ENCODE measurements at places on chromosomes 1 and 21.

- DNase-seq = no peak
These were observed 95.5 kb upstream of the SGIP1 start for GRCh38 chr1:66438501-66438900.

DNA sequence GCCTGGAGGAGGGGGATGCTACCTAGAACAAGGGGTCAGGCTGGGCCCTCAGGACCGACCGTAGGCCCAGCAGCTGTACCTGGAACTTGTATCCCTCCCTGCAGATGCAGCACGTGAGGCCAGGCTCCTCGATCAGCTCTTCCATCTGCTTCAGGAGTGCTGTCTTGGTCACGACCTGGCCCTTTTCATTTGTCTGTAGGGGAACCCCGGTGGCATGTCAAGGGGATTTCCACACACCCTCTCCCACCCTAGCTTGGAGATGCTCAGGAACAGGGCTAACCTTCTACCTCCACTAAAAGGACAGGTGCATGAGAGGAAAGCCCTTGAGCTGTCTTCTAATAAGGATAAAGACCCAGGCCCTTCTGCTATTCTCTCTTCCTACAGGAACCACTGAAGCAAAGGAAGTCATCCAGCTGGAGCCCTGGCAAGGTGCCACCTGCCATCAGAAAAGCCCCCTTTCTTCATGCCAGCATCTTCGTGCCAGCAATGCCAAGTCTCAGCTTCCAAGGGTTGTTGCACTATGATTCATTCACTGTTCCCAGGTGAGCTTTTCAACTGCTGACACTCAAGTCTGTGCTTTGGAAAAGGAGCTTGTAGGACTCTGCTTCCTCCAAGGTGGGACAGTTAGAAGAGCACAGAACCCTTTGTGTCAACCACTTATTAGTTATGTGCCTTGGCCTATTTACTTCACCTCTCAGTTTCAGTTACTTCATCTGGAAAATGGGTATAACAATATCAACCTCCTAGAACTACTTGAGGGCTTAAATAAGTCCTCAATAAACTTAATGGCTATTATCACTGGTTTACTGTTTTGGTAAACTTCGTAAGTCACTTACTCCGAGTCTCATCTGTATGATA lies 122.1 kb downstream of the UBR4 start:
- no peak for DNase-seq

DNA sequence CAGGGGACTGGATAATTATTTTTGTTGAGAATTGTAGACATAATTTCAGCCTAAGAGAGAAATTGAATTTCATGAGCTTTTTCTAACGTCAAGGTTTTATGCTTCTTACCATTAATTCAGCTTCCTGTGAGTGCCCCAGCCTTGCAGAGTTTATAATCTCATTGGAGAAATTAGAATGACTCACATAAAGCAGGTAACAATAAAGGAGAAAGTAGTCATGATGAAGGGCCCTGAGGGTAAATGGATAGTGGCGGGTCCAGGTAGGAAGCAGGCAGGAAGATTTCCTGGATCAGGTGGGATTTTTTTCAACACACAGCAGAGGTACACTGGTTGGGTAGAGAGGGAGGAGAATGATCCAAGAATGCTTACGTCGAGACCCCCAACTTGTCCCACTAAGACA lies 311.4 kb downstream of the BARHL2 start:
- DNase-seq = no peak

GRCh38 chr1:45177452-45177851 lies 29.0 kb downstream of the ZSWIM5 start:
- no peak for DNase-seq

GRCh38 chr1:206472454-206472853 lies 2.2 kb downstream of the IKBKE start:
- DNase-seq = no peak

DNA sequence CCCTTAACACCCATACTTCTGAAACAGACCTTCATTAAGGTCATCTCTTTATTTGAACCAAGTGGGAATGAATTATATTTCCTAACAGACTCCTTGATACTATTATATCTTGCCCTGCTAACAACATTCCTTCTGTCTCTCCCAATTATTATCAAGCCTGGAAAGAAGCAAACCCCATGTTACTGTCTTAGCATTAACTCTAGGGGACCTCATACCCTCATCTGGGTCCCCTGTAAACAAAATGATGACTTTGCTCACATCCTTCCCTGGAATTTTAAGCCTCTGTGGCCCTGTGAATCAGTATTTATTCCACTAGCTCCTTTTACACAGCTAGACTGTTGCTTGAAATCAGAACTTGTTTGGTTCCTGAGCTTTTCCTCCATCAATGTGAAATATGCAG lies 38.3 kb upstream of the BCL10 start:
- no peak for DNase-seq

GRCh38 chr1:24089743-24090555 lies 22.0 kb downstream of the MYOM3 start:
- no peak for DNase-seq
